ENCODE measurements at places on chromosomes 3 and 15. TPM values are rescaled to one million over a fixed set of nuclear protein-coding genes. Genes with fewer than 3 reads are reported as not detected.

The LRRC49 gene
- total RNA-seq: 4.2 TPM

The PIERCE2 gene
- total RNA-seq: 1.4 TPM

The CACNA1D gene
- total RNA-seq: 208 TPM

DNA sequence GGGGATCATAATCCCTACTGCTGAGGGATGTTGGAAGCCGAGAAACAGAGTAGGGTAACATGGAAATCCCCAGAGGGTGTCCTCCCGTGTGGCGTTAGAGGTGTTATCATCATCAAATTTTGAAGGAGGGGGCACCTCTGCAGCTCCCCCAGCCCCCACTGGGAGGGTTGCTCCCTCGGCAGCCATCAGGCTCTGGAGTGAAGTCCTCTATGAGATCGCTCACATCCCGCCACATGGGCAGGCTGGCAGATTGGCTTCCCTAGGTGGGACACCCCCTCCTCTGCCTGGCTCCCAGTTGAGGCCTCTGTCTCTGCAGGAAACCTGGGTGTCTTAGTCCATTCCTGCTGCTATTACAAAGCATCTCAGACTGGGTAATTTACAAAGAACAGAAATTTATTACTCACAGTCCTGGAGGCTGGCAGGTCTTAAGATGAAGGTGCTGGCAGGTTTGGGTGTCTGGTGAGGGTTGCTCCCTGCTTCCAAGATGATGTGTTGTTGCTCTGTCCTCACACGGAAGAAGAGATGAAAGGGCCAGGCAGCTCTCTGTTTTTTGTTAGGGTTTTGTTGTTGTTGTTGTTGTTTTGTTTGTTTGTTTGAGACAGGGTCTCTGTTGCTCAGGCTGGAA is 120.5 kb downstream of the NUP210 start:
- peaks cover 47% of the 10 kb centered on the region for H3K4me1 ChIP-seq
- DNase-seq: no peak
- H3K4me3 ChIP-seq: no peak overlapping the region
- peaks cover 4% of the 10 kb centered on the region for H3K27me3 ChIP-seq
- H3K36me3 ChIP-seq: no peaks in the 10 kb centered on the region
- H3K27ac ChIP-seq: peak overlapping the region; percentile 45

DNA sequence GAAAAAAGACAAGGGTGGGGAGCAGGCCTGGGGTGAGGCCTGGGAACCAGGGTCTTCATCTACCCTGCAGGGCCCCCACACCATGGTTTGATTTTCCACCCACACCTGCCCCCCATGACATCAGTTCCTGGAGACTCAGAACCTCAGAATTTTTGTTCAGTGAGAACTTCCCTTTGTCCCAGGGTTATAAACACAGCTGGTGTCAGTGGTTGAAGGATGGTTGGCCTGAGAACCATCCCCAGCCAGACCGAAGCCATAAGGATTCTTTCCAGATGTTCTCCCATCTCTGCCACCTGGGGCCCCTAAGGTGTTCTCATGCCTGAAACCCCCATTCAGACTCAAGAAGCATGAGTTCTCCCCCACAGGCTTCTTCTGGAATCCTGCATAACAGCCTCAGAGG is 16.6 kb downstream of the CCDC33 start:
- no peak overlapping the region for H3K4me3 ChIP-seq
- DNase-seq: no peak
- no peak overlapping the region for H3K27ac ChIP-seq
- no peaks in the 10 kb centered on the region for H3K36me3 ChIP-seq
- peaks cover 13% of the 10 kb centered on the region for H3K27me3 ChIP-seq

DNA sequence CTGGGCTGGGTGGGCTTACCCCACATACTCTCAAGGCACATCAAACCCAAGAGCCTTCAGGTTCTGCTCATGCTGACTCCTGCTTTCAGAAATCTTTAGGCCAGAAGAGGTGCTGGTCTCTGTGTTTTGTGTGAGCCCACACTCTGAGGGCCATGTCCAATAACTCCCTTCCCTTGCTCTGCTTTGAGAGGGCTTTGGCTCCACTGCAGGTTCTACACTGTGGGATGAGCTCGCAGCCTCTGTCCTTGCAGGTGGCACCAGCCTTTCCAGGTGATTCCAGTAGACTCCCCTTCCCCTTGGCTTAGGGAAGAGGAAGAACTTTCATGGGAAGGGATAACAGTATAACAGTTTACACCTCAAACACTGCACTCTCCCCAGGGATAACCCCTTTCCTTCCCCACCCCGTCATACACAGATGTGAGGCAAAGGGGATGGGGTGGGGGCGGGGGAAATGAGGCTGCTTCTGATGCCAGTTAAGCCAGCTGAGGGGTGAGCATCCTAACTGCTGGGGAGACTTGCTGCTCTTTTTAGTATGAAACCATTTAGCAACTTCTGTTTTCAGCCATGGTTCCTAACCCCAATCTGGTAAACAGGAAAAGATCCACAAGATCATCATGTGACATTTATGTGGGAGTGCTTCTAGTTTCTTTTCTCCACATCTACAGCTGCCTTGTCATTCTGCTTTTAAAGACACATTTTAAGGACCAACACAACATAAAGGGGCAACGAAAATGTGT is 262.4 kb downstream of the SLC9A9 start:
- no peak overlapping the region for H3K4me3 ChIP-seq
- no peak overlapping the region for H3K27ac ChIP-seq
- H3K36me3 ChIP-seq: no peaks in the 10 kb centered on the region
- H3K27me3 ChIP-seq: peaks cover 4% of the 10 kb centered on the region

DNA sequence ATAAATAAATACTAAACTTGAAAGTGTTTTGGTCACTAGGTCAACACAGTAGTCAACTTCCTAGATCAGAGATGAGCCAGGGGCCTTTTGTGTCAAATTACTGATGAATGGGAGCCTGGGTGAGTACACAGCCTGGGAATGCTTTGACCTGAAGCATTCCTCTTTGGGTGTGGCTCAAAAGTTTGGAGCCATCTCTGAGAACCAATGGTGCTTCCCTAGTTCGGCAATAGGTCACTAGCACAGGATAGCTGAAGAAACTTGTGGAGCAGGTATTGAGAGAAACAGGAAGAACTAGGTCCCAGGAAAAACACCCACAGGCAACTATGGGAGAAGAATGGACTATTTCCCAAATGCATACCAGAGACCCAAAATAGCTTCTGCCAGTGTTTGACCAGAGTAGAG is 56.6 kb upstream of the PLXND1 start:
- no peaks in the 10 kb centered on the region for H3K36me3 ChIP-seq
- peaks cover 23% of the 10 kb centered on the region for H3K4me1 ChIP-seq
- no peaks in the 10 kb centered on the region for H3K27me3 ChIP-seq
- H3K4me3 ChIP-seq: no peak overlapping the region
- H3K27ac ChIP-seq: no peak overlapping the region
- DNase-seq: no peak

- no peak overlapping the region for H3K4me3 ChIP-seq
- DNase-seq: no peak
- H3K27me3 ChIP-seq: peaks cover 3% of the 10 kb centered on the region
- peaks cover 4% of the 10 kb centered on the region for H3K4me1 ChIP-seq
- no peak overlapping the region for H3K27ac ChIP-seq
Measured at GRCh38 chr3:71086777-71087142, 496.8 kb downstream of the FOXP1 start.
